ENCODE measurements at places on chromosomes 5 and 9.

GRCh38 chr9:13860019-13860418 lies 453.9 kb downstream of the NFIB start:
- no peak for DNase-seq

GRCh38 chr5:80033513-80033912 lies 1.6 kb upstream of the THBS4 start:
- no peak for DNase-seq

DNA sequence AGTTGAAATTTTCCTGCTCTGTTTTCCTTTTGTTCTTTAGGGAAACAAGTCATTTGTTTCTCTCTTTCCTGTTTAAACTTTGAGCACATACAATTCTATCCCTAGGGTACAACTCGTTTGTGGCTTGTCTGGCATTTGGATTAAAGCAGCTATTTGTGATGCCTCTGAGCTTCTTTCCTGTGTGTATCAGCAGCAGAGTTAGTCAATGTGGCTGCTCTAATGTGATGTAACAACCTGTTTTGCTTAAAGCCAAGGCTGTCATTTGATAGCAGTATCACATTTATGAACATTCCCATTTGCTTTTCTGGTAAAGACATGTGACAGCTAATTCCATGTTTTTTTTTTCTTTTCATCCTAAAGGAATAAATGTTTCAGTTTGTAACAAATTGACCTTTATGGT lies 314.3 kb upstream of the CHD1 start:
- no peak for DNase-seq

DNA sequence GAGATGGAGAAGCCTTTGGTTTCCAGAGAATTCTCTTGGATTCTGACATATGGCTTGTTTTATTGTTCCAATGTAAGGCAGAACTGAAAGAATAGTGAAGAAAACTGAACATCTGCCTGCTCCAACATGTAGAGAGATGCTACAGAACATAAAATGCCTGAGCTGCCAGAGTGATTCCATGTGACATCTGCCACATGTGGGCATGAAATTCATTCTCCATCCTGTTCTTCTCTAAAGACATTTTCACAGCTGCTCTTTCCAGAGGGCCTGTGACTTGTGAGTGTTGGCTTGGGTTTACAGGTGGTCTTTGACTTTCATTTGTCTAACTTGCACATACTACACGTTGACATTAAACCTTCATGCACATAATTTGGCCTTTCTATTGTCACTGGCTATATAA lies 33.7 kb upstream of the TXN start:
- DNase-seq = no peak

DNA sequence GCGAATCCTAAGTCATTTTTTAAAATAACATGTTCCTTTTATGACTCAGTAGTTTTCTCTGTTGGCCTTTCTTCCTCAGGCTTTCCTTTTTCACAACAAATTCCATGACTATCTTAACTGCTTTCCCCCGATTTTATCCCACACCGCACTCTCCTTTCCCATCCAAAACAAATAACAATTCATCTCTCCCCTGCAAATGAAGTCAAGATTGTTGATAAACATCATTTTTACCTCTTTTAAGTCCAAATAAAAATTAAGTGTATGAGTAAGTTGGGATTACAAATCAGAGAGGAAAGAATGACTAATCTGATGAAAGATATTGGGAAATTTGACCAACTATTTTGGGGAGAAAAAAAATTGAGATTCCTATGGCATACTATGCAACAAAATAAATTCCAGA lies 47.3 kb downstream of the SEC61B start:
- DNase-seq = no peak

DNA sequence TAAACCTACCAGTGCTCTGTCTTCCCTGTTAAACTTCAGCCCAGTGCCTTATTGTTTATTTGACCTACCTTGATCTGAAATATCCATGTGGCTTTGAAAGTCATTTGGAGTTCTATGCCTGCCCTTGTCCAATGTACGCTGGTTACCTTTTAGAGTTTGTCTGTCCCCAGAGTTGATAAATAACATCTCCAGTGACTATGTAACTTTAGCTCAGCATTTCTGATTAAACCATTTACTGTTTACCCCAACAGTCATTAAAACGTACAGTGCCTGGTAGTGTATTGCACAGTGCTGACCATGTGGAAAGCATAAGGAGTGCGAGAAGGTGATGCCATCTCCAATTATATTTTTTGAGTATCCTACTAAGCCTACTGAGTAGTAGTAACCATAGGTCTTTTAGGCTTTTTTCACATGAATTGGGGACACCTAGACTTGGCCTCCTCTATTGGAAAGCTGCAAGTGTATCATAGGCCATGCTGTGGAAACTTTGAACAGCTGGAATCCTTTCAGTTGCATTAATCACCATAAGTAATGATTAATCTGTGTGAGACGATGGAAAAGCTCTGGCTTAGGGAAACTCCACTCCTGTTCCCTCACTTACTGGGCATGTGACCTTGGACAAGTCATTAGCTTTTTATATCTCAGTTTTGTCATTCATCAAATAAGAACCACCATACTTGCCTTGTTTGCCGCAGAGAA lies 93.5 kb downstream of the MAST4 start:
- DNase-seq = no peak

DNA sequence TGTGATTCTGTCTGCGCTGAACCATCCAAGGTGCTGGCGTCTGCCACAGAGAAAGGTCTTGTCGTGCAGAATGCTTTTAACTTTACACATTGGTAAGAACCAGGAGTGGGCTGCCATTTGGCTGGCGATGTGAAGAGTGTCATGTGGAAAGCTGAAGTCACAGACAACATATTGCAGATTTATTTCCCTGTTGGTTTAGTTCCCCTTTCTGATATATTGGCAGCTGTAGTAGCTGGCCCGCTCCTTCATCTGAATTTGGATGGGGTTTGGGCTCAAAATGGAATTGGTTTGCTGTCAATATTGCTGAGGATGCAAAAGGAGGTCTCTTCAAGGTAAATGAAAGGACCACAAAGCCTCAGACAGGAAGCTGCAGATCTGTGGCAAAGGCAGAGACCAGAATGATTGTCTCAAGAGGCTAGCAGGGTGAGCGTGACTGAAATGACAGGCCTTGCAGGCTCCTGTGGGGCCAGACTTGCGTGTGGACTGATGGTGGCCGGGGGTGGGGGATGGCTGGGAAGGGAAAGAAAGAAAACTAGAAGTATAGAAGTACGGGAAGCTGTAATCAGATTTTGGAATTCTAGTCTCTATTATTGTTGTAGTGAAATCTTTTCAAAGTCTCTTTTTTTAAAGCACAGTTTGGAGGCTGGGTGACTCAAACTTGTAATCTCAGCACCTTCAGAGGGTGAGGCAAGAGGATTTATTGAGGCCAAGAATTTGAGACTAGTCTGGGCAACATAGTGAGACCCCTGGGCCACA lies 25.1 kb upstream of the CD180 start:
- DNase-seq = peak; percentile 76

DNA sequence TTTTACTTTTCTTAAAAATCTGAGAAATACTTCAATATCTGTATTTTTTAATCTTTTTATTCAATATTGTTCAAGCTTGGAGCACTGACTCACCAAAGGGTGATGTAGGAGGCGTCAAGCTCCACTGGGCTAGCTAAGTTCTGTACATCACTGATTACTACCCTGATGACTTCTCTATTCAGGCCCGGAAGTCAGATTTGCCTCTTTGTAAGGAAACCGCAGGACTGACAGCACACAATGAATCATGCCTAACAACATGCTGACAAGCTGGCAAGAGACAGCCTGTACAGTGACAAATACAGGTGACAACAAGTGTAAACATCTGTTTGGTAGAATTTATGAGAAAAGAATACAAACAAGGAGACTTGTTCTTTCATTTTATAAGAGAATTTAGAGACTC lies 627.9 kb upstream of the RORB start:
- peak; percentile 8 for DNase-seq

DNA sequence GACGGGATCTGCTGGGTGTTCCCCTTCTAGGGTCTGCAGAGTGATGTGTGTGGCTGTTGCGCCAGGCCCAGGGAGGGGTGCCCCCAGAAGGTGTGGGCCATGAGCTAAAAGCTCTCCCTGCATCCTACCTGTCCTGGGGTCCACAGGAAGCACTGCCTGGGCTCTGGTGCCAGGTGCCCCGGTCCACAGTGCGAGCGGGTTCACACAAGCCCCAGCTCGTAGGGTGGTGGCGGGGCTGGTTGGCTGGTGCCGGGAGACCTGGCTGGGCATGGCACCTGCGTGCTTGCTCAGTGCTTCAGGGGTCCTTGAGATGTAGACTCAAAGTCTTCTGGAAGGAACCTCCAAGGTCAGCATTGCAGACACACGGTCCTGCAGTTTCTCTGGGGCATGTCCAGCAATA lies 25.5 kb downstream of the ASS1 start:
- no peak for DNase-seq

DNA sequence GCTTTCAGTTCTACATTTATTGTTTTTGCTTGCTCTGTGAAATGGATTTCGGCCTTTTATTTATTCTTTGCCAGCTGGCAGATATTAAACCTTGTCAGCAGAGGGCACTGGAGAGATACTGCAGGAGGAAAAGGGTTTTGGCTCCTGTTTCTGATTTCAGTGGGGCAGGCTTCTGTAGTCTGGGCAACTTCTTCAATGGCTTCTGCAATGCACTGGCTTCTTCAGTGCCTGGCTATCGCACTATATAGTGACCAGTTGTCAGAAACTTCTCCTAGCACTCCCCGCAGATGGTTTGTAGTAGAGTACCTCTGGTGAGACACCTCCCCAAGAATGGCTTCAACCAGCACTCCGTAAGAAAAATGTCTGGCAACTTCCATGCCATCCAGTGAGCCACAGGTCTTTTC lies 3.2 kb upstream of the NFX1 start:
- peak; percentile 79 for DNase-seq

GRCh38 chr9:135155396-135155795 lies 67.9 kb downstream of the OLFM1 start:
- DNase-seq = no peak

DNA sequence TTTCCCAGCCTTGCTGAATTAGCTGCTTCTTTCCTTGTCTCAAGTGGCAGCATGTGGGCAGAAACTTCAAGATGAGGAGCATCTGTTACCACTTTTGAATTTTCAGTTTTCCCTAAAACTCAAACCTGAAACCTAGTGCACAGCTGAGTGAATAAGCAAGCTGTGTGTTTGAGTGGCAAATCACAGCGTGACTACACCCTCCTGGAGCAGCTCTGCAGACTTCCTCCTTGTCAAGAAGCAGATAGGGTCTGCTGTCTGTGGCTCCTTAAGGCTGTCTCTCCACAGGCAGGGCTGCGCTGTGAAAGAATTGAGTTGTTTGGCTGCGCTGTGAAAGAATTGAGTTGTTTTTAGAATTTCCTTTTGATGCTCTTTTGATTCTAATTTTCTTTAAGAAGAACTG lies 179.7 kb upstream of the HAPLN1 start:
- no peak for DNase-seq

DNA sequence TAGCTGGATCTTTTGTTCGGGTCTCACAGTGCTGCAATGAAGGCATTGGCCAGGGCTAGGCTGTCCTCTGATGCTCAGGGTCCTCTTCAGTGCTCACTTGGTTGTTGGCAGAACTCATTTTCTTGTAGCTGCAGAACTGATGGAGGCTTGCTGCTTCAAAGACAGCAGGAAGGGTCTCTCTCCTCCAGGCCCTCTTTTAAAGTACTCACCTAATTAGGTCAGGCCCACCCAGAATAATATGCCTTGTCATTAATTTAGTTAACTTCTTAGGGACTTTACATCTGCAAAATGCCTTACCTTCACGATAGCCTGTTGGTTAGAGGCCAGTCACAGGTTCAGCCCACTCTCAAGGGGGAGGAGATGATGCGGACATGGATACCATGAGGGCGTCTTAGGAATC lies 114.7 kb downstream of the FBXL7 start:
- no peak for DNase-seq

GRCh38 chr9:124788542-124789217 lies 11.7 kb downstream of the OLFML2A start:
- DNase-seq = no peak

- no peak for DNase-seq
These were observed 46.3 kb downstream of the PHAX start for GRCh38 chr5:126647071-126647470.

GRCh38 chr5:21432646-21433045 lies 1420.5 kb downstream of the CDH12 start:
- DNase-seq = no peak

DNA sequence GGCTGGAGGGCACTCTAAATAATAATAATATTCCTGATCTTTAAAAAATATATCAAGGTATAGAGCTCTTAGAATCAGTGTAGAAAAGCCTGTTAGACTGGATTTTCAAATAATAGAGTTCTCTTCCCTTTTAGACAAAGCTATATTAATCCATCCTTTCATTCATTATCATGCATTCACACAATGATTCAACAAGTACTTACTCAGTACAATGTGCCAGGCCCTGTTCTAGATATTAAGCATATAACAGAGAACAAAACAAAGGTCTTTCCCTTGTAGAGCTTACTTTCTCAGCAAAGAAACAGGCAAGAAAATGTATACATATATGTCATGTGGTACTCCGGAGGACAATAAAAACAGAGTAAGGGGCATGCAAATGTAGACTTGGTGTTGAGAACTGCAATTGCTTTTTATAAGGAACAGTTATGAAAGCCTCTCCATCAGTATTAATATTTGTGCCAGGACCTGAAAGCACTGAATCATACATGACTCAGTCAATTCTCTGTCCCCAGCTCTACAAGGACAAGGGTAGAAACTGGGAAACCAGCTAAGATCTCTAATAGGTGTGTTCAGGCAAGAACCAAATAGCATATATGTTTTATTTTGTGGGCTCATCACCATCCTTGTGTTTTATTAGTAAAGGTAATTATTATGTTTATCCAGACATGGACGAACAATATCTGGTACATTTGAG lies 72.2 kb downstream of the PIP5K1B start:
- DNase-seq = no peak

GRCh38 chr5:177113566-177114424 lies 19.8 kb upstream of the NSD1 start:
- peak; percentile 81 for DNase-seq

GRCh38 chr9:120343416-120343815 lies 236.6 kb downstream of the CDK5RAP2 start:
- DNase-seq = no peak

GRCh38 chr9:113541019-113541900 lies 77.7 kb downstream of the RGS3 start:
- no peak for DNase-seq

GRCh38 chr9:123471843-123472570 lies 116.0 kb downstream of the CRB2 start:
- DNase-seq = no peak

DNA sequence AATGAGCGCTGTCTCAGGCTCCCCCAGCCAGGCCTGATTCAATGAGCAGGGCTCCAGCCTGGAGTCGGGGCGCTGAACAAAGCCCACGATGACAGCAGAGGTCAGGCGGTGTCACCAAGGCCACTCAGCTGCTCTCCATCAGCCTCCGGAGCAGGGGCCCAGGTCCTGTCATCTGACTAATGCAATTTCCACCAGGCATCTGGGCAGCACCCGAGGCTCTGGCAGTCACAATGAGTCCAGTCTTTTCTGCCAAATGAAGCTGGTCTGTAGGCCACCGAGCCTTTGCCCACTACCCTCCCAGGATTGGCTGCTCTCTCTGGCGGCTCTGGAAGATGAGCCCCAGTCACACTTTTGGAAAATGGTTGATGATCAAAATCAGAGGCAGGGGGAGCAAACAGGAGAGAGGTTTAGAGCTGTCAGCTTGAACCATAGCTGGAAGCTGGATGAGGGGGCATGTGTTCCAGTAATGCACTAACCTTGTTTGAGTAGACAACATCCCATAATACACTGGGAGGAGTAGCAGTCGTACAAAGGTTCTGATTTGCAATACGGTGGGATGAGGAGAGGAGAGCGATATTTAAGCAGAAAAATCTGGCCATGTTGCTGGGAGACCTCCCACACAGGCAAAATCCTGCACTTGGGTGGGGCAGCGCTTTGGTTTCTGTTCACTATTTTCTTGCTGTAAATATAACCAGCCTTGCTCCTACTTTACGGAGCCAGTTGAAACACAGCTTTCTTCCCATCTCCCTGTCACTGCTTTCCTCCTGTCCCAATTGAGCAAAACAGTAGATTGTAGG lies 306.4 kb upstream of the PANK3 start:
- DNase-seq = no peak
